ENCODE measurements at places on chromosomes 1 and 21.

GRCh38 chr1:24558902-24559791 lies 3.3 kb downstream of the NCMAP start:
- no peak for DNase-seq

DNA sequence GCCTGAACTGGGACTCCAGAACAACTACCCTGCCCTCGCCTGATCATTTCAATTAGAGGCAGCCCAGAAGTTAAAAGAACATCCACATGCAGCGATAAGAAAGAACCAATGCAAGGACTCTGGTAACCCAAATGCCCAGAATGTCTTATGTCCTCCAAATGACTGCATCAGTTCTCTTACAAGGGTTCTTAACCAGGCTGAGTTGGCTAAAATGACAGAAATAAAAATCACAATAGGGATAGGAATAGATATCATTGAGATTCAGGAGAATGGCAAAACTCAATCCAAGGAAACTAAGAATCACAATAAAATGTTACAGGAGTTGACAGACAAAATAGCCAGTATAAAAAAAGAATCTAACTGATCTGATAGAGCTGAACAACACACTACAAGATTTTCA lies 80.1 kb upstream of the PTGFR start:
- no peak for DNase-seq

GRCh38 chr1:92784021-92784638 lies 778 bp downstream of the EVI5 start:
- DNase-seq = peak; percentile 45

GRCh38 chr1:1287288-1288110 lies 7.3 kb downstream of the SCNN1D start:
- no peak for DNase-seq

DNA sequence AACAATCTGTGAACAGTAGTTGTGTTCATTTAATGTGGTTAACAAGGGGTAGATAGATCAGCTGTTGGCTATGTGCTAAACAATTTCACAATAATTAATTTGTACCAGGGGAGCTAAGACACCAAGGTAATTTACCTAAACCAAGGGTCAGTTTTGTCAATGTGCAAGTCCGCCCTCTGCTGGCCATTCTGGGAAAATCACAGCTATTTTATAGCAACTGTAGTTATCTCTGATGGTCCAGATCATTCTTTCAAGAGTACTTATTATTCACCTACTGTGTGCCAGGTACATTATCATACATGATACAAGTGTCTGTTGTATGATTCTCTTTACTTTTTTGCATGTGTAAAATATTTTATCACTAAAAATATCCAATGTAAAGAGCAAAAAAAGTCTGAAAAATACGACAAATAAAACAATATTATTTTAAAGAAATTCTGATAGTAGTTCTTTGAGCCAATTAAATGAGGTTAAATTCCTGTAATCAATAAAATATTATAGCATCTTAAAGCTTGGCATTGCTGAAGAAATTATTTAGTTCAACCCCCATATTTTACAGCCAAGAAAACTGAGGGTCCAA lies 312.3 kb upstream of the FAM78B start:
- DNase-seq = peak; percentile 52

DNA sequence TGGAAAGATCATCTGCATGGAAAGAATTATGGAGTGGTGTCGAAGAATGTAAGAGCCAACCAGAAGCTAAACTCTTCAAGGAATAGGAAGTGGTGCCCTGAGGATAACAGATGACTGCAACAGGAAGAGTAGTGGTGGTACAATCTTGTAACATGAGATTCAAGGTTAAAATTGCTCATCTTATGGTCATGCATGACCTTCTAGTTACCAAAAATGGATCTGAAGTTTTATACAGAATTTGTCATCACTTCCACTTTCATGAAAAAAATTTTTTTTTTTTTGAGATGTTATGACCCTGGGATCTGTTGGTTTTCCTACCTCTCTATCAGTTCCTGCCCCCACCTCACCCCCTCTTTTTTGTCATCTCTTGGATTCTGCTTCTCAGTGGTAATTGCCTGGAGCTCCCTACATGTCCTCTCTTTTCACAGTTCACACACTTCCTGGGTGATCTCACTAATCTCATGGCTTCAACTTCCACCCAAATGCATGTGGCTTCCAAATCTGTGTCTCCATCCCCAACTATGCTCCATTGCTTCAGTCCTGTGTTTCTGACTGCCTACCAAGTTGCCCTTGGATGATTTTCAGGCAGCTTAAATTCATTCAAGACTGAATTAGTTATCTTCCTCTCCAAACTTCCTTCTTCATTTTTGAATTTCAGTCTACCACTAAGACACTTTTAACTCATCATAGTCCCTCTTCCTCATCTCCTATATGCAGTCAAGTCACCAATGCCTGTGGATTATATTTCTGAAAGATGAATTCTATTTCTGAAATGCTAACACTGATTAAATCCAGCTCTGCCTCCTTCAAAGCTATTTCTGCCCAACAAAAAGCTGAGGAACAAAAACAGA lies 48.4 kb downstream of the SLAMF6 start:
- no peak for DNase-seq

GRCh38 chr21:44636209-44637017 lies 743 bp upstream of the KRTAP10-10 start:
- no peak for DNase-seq

- DNase-seq = no peak
These were observed 681 bp upstream of the UBXN10 start for GRCh38 chr1:20184997-20185833.

- DNase-seq = no peak
These were observed 390.7 kb upstream of the ZP4 start for GRCh38 chr1:238281418-238281817.
